ENCODE measurements at places on chromosomes 7 and 10.
A peak's percentile ranks its signal among the peaks of the same experiment; 100 is the strongest.

- no peak for DNase-seq
Measured at GRCh38 chr7:22617166-22617565, 109.8 kb upstream of the IL6 start.

DNA sequence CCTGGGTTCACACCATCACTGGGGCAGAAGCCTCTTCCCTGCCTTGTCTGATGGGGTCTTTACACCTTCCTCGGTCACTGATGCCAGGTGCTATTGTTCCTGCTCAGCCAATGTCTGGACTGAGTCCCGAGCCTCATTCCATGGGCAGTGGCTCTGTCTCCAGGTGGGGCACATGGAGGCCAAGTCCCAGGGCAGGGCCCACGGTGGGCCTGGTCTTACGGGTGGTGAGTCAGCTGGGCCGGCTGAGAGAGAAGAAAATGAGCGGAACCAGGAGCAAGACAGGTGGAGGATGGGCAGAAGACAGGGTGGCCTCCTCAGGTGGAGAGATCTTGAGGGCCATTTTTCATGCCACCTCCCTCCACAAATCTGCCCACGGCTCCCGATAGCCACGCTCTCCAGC is 131.7 kb upstream of the FAM20C start:
- no peak for DNase-seq

DNA sequence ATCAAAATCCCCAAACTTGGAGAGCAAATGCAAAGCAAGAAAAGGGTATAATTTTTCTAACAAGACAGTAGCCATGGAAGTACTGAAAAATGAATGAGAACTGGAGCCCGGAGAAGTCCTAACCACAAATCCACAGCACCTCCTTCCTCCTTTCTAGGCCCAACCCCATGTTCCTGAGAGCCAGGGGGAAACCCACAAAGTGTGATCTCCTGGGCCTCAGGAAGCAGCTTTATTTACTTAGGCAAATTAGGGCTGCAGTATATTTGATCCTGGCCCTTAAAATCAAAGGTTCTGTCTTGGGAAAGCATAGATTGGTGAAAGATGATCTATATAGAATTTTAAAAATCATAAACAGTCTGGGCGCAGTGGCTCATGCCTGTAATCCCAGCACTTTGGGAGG is 103.0 kb downstream of the DOCK4 start:
- DNase-seq, result no peak

DNA sequence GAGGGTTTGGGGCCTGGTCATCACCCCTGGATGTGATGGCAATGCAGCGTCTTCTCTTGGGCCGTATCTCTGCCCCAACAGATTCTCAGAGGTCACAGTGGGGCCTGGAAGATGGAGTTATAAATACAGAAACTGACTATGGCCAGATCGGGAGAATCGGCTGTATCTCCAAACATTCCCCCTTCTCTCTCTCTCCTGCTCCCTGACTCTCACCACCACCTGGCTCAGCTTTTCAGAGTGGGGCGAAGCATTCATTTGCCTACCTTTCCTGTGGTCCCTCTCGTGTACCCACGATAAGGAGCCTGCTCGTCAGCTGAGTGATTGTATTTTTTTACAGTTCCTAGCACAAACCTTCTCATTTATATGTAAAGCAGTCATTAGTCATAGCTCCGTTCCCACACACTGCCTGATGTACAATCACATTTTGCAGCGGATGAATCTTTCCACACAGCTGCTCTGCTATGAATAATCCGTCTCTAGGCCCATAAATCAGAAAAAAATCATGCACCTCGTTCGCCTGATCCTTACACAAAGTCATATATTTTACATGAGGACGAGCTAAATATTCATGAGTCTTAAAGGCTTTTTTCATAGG is 23.2 kb upstream of the BTRC start:
- no peak for DNase-seq

DNA sequence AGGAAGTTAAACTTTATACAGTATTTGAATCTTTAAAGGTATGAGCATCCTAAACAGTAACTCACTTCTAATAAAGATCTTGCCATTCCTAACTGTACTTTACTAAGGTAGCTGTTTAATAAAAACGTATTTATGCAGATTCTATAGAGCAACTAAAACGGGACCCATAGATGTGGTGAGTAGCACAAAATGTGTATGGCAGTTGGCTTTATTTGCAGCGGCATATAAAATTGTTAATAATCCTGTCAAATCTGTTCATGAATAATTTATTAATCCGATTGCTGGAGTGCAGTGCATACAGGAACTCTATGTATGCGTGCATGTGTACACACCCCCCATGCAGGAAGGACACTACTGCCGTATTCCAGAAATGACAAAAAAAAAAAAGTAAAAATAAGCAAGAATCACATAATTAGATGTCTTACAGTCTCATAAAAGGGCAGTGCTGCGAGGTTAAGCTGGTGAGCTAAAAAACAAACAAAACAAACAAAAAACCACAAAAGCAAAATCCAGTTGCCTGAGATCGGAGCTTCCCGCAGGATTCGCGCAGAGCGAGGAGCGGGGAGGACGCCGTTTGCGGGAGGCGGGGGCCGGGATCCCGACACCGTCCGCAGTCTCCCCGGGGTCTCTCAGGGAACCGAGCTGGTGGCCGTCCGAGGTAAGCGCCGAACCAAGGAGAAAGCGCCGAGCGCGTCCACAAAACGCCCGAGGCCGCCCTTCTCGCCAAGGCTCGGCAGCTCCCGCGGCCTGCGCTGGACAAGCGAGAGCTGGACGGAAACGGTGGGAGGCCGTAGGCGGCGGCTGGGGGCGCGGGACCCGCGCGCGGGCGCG is 518 bp upstream of the COMMD3 start:
- no peak for DNase-seq

- no peak for DNase-seq
Measured at GRCh38 chr10:86306628-86307278, 59.8 kb downstream of the GRID1 start.

DNA sequence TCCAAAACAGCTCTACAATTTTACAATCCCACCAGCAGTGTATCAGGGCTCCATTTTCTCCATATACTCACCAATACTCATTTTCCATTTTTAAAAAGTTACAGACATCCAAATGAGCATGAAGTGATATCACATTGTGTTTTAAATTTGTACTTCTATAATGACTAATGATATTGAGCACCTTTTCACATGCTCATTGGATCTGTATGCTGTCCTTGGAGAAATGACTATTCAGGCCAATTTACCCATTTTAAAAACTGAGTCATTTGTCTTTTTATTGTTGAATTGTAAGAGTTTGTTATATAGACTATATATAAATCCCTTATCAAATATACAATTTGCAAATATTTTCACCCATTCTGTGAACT is 162.0 kb downstream of the MAGI2 start:
- DNase-seq, result no peak

DNA sequence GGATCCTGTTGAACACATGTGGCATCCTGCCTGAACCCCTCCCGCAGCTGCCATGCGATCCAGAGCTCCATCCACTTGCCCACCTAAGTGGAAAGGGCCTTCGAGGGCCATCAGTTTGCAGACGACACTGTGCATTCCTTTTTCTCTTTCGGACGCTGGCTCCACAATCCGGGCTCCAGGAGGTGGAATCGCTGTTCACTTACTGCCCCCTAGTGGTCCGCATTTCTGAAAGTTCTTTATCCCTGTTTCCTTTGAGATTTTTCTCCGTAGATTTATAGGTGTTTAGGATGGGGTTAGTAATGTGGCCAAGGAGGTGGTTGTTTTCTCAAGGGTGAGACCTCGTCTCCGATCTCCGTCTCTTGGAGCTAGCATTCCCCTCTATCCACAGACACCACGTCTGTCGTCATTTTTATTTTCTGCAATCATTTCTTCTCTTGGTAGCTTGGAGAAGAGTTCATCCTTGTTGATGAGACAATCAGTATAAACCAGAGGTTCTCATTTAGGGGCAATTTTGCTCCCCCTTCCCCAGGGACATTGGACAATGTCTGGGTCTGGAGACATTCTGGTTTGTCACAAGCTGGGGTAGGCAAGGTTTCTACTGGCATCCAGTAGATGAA is 204.6 kb downstream of the ARHGAP21 start:
- peak; percentile 2 for DNase-seq

GRCh38 chr10:123909866-123910265 is 18.3 kb upstream of the CPXM2 start:
- DNase-seq, result no peak

- DNase-seq, result no peak
Measured at GRCh38 chr7:80370587-80370986, 141.3 kb downstream of the GNAT3 start.

Data from activated naive CD4-positive, alpha-beta T cell (primary cell).